ENCODE measurements at places on chromosomes 2 and 18. TPM values are rescaled to one million over a fixed set of nuclear protein-coding genes. Genes with fewer than 3 reads are reported as not detected.

DNA sequence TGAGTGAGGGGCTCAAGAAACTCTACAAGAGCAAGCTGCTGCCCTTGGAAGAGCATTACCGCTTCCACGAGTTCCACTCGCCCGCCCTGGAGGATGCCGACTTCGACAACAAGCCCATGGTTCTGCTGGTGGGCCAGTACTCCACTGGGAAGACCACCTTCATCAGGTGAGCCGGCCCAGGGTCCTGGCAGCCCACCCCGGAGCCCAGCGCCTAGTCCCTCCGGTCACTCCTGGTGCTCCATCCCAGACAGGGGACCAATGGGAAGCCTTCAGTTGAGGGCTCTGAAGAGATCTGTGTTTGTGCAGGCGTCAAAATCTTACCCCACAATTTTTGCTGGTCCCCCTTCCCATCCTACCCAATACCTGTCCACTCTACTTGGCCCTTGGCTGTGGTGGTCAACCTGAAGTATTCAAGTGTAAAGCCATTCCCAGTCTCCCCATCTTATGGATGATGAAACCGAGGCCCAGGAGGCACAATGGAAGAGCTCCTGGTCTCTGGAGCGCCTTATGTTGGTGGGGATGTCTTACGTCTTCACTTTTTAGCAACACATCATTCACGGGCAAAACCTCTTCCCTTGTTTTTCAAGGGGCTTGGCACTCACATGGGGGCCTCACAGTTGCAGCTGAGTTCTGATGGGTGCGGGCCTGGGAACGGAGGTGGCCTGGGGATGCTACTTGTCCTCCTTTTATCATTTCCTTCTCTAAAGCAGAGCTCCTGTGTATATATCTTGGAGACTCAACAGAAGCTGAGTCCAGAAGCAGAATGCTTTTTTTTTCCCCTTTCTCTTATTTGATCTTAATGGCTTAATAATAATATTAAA, 941 bp downstream of the EHD3 start:
- no peak for DNase-seq

DNA sequence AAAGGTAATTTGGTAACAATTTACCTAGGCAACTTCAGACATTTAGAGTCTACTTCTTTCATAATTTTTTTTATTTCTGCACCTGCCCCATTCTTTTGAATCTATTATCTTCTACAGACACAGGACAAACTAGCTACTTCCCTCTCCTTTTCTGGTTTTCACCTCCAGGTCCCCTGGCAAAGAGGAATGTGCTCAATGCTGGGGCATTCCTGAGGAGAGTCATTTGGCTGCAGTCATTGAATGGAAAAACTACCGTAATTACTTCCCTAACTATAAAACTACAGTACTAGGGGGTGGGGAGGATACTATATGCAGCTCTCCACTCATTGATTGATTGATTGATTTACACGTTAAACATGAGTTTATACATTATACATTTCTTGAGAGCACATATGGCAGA, 11.2 kb upstream of the ARHGAP28 start:
- DNase-seq: peak; percentile 9

- DNase-seq: no peak
These were observed 202.6 kb downstream of the HDAC4 start for GRCh38 chr2:239198221-239198620.

DNA sequence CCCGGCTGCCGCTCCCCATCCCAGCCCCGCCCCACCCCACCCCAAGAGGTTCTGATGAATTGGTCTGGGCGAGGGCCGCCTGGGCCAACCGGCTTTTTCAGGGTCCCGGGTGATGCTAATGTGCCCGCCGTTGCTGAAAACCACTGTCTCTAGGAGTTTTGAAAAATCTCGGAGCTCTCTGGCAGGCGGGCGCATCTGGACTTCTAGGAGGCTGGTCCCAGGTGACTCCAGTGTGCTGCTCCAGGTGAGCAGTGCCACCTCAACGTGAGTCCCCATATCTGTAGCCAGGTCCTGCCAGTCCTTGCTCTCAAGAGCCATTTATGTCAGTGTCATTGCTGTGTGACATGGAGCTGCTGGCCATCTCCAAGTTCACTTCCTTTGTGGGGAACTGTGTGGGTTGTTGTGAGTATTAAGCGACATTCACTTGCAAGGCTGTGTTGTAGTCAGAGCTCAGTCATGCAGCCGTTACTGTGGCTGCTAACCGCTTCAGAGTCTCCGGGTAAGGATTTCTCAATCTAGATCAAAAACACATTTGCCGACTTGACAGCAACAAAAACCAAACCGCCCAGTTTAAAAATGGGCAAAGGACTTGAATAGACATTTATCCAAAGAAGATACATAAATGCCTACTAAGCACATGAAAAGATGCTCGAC, at the start of gene RFX8:
Gene RFX8 (minus strand): TSS at position 382 of the 654 bp plus-strand sequence. CDS start 8,264 bp downstream, outside the sequence.
- peak; percentile 57 for DNase-seq

GRCh38 chr2:17877811-17878280, 621 bp upstream of the KCNS3 start:
- no peak for DNase-seq

DNA sequence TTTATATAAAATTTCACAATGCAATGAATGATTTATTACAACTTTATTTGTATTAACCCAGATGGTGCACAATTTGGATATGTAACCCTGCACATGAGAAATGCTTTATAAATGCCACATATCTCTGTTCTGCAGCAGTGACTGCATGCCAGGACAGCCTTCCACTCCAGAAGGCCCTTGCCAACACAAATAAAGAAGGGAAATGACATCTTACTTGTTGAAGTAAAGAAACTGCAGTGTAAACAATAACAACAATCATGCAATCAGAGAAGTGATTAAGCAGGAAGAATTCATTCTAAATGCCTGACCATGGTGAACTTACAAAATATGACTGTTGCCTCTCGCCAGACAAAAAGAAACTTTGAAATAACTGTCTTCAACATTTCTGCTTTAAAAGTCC, 129.9 kb upstream of the CHST9 start:
- peak; percentile 51 for DNase-seq

DNA sequence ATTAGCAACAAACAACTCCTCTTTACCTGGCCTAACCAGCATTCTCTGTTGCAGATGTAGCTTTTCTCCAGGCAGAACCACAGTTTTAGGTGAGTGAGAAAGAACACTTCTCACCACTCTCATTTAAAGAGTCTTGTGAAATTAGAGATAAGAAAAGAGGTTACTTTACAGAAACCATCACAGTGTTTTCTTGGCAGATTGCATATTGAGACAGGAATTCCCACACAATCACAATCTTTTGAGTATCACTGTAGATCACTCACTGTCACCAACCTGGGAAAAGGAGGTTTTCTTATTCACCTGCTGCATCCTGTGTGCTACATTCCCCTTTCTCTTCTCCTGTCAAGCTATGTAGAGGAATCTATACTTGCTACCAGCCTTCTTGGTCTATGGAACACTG, 574.6 kb downstream of the SLC4A3 start:
- no peak for DNase-seq

- DNase-seq: no peak
These were observed 50.4 kb upstream of the ERMN start for GRCh38 chr2:157376041-157376440.

The CROCC2 gene
- under 0.01 TPM for total RNA-seq

The MROH2A gene
- total RNA-seq: 0.15 TPM

The INPP5D gene
- total RNA-seq: 1.2 TPM

The DLX1 gene
- total RNA-seq: not detected

The ABHD1 gene
- not detected for total RNA-seq

The KATNAL2 gene
- total RNA-seq: 10.3 TPM

All from renal cortical epithelial cell (primary cell).